ENCODE measurements at places on chromosomes 16 and 17.

GRCh38 chr17:57909551-57909950 is 45.7 kb downstream of the CUEDC1 start:
- H3K36me3 ChIP-seq, result no peaks in the 10 kb centered on the region
- H3K4me3 ChIP-seq, result no peak overlapping the region
- DNase-seq, result no peak
- H3K27ac ChIP-seq, result no peak overlapping the region
- H3K4me1 ChIP-seq, result 0 out of 2 replicates have a peak, but pooled peaks cover 5% of the 10 kb centered on the region
- H3K27me3 ChIP-seq, result no peaks in the 10 kb centered on the region

DNA sequence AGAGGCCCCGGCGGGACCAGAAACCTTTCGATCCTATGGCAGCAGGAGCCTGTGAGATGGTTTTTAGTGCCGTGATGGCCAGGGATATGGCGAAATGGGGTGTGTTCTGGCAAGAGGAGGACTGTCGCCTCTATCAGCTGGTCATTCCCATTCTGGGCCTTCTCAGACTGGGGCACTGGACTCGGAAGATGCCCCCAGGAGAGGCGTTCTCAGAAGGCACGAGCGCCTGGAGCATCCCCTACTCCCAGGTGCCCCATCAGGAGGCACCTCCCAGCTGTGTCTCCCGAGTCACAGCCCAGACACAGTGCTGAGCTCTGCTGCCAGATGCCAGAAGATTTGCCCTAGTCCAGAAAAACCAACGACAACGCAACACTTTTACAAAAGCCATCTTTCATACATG is 54.6 kb upstream of the ENDOV start:
- no peak overlapping the region for H3K27ac ChIP-seq
- no peaks in the 10 kb centered on the region for H3K27me3 ChIP-seq
- H3K4me3 ChIP-seq, result no peak overlapping the region
- H3K4me1 ChIP-seq, result no peaks in the 10 kb centered on the region
- DNase-seq, result no peak

- no peak overlapping the region for H3K4me3 ChIP-seq
- no peak for DNase-seq
- no peaks in the 10 kb centered on the region for H3K27me3 ChIP-seq
- H3K36me3 ChIP-seq, result no peaks in the 10 kb centered on the region
- H3K4me1 ChIP-seq, result peaks cover 3% of the 10 kb centered on the region
- H3K27ac ChIP-seq, result no peak overlapping the region
Observed at GRCh38 chr17:32492264-32492589, 5.4 kb downstream of the CDK5R1 start.

DNA sequence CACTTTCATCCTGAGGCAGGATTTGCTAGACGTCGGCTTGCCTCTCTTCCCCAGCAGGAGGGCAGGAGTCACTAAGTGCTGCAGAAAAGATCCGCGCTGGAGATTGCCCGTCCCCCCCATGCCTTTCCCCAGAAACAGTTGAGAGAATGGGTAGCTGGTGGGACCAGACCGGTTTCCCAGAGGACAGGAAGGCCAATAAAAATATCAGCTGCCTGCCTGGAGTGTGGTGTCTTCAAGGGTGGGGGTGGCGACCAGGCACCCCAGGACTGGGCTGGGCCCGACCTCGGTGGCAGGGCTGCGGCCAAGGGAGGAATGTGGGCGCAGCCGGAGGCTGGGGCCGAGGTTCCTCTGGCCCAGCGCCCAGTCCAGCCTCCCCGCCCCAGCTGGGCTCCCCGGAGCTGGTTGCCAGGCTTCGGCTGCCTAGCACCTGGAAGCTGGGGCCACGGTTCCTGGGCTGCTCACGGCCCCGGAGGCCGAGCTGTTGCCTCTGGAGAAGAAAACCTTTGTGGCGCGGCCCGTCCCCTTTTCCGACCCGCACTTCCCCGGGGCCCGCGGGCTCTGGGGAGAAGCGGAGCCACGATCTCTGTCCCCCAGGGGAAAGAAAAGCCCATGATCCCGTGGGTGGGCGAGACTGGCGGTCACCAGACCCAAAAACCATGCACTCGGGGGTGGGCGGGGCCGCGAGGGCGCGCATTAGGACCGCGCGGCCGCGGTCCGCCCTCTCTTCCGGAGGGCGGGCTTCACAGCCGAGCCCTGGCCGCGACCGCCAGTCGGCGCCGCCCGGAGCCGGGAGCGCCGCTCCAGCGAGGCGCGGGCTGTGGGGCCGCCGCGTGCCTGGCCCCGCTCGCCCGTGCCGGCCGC is at the start of gene TRAF4:
Gene TRAF4 (plus strand): TSS at position 769 of the 861 bp plus-strand sequence. CDS start 102 bp downstream, outside the sequence.
- peaks cover 15% of the 10 kb centered on the region for H3K4me1 ChIP-seq
- DNase-seq, result no peak
- peak within 1 kb of the TSS; percentile 97 for H3K4me3 ChIP-seq
- H3K27me3 ChIP-seq, result no peaks in the 10 kb centered on the region

- peak overlapping the region; percentile 28 for H3K4me3 ChIP-seq
- peaks cover 10% of the 10 kb centered on the region for H3K4me1 ChIP-seq
- no peak overlapping the region for H3K27ac ChIP-seq
- peaks cover 87% of the 10 kb centered on the region for H3K27me3 ChIP-seq
Observed at GRCh38 chr16:86575754-86576557, 2.4 kb upstream of the FOXL1 start.

- no peaks in the 10 kb centered on the region for H3K27me3 ChIP-seq
- no peaks in the 10 kb centered on the region for H3K36me3 ChIP-seq
- no peak for DNase-seq
- no peak overlapping the region for H3K27ac ChIP-seq
Observed at GRCh38 chr16:85571813-85572619, 41.1 kb upstream of the GSE1 start.

GRCh38 chr16:66972983-66973382 is 11.9 kb downstream of the CES3 start:
- H3K27ac ChIP-seq, result no peak overlapping the region
- no peak for DNase-seq
- H3K27me3 ChIP-seq, result no peaks in the 10 kb centered on the region
- H3K36me3 ChIP-seq, result no peaks in the 10 kb centered on the region
- no peak overlapping the region for H3K4me3 ChIP-seq

DNA sequence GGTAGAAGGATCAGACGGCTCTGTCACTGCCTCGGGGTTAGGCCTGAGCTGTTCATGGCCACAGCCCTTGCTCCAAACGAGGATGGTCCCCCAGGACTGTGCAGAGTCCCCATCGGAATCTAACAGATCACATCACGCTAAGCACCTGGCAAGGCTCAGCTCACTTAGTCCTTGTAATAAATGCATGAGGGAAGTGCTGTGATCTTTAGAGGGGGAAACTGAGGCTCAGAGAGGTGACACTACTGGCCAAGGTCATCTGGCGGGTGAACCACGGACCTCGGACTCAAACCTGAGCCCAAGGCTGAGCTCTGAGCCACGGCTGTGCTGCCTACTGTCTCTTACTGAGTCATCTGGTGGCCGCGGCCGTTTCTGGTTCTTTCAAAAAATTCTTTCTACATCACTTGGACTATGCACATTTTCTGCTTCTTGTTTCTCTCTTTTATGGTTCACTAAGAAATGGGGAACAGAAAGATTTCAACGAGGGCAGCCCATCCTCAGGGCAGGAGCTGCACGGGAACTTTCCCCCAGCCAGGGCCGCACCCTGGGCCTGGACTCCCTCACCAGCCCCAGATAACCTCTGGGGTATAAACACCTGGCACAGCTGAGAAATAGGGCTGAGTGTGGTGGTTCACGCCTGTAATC is 55.6 kb downstream of the COTL1 start:
- no peak for DNase-seq
- H3K4me3 ChIP-seq, result no peak overlapping the region
- H3K36me3 ChIP-seq, result no peaks in the 10 kb centered on the region

- H3K4me3 ChIP-seq, result no peak overlapping the region
- DNase-seq, result no peak
- H3K4me1 ChIP-seq, result peaks cover 8% of the 10 kb centered on the region
- no peak overlapping the region for H3K27ac ChIP-seq
Observed at GRCh38 chr17:49456183-49456965, 38.7 kb upstream of the NGFR start.

DNA sequence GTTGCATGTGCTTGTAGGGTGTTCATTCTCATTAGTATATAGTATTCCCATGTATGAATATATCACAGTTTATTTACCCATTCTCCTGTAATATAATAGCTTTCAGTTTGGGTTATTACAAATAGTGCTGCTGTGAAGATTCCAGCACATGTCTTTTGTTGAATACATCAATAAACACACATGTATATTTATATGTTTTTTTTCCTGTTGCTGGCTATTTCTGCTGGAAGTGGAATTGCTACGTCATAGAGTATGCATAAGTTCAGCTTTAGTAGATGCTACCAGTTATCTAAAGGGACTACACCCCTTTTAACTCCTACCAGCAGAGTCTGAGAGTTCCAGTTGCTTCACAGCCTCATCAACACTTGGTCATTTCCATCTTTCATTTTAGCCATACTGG is 52.3 kb upstream of the SCNN1B start:
- H3K4me1 ChIP-seq, result peaks cover 1% of the 10 kb centered on the region
- no peaks in the 10 kb centered on the region for H3K36me3 ChIP-seq
- H3K27me3 ChIP-seq, result no peaks in the 10 kb centered on the region
- DNase-seq, result no peak

GRCh38 chr16:89689142-89689541 is 2.7 kb downstream of the CDK10 start:
- no peaks in the 10 kb centered on the region for H3K27me3 ChIP-seq
- no peak for DNase-seq
- peaks cover 29% of the 10 kb centered on the region for H3K36me3 ChIP-seq
- peaks cover 7% of the 10 kb centered on the region for H3K4me1 ChIP-seq
- no peak overlapping the region for H3K4me3 ChIP-seq
- H3K27ac ChIP-seq, result no peak overlapping the region

DNA sequence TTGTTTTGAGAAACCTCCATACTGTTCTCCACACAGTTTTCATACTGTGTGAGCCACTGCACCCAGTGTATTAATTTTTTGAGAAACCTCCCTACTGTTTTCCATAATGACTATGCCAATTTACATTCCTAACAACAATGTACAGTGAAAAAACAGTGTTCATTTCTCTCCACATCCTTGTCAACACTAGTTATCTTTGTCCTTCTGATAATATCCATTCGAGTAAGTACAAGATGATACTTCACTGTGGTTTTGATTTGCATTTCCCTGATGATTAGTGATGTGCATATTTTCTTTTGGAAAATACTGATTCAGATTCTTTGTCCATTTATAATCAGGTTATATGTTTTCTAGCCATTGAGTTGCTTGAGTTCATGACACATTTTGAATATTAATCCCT is 462.0 kb downstream of the CDH11 start:
- no peak overlapping the region for H3K27ac ChIP-seq
- no peak overlapping the region for H3K4me3 ChIP-seq
- H3K27me3 ChIP-seq, result no peaks in the 10 kb centered on the region
- no peaks in the 10 kb centered on the region for H3K36me3 ChIP-seq
- H3K4me1 ChIP-seq, result no peaks in the 10 kb centered on the region
- DNase-seq, result no peak

Measured in iPS DF 6.9 (cell line).